ENCODE measurements at places on chromosomes 4 and X. TPM values are rescaled to one million over a fixed set of nuclear protein-coding genes. Genes with fewer than 3 reads are reported as not detected.

GRCh38 chrX:155577682-155578081 lies 35.1 kb downstream of the TMLHE start:
- DNase-seq, result no peak

UCHL1 gene
- 116 TPM for polyA plus RNA-seq

DNA sequence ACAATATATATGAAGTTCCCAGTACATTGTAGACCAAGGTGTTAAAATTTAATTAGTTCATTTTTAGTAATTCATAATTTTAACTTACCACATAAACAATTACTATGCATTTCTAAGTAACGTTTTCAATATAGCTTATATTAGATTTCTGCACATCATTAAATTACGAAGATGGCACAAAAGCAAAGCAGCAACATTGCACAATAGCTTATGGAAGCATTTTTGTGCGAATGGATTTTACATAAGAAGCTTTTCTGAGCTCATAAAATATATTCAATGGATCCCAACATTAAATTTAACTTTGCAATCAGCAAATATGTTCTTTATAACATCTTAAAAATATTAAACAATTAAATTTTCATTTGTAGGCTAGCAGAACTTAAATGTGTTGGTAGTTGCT lies 875.4 kb downstream of the ADGRL3 start:
- DNase-seq, result no peak

DNA sequence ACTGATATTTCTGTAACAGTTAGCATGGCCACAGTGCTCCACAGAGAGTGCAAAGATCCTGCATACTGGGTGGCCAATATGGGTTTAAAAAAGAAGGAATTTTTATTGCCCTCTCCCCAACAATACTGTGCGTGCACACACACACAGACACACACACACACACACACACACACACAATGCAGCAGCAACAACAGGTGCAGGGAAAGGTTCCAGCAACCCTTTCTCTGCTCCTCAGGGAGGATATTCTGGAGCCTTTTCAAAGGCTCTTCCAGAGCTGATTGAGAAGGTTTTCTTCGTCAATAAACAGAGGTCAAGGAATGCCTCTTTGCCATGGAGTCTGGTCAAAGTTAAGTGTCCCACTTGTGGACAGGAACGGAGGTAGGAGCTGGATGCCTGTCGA lies 84.8 kb upstream of the ZFP42 start:
- no peak for DNase-seq

ETNPPL gene
- polyA plus RNA-seq, result not detected

TMEM255A gene
- 13.5 TPM for polyA plus RNA-seq

- no peak for DNase-seq
These were observed 147.3 kb downstream of the TBL1X start for GRCh38 chrX:9612146-9612505.

DNA sequence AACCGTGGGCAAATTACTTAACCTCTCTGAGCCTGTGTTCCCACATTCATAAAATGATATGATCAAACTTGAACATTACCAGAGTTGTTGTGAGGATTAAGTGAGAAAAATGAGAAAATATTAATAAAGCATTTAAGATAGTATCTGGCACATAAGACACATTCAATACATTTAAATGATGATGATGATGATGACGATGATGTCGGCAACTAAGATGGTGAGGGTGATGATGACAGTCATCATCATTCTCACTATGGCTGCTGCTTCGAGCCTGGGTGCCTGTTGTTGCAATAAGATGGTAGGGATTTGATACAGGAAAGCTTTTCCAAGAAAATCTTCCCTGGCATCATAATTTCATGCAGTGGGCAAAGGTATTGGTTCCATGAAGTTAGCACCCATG lies 11.1 kb downstream of the TMEM164 start:
- no peak for DNase-seq

CMC4 gene
- polyA plus RNA-seq, result 5.9 TPM
